Stimulated activated CD8-positive, alpha-beta memory T cell treated with anti-CD3 and anti-CD28 coated beads, Interleukin-2, amount 100 ng/mL, for 1 hour (primary cell): ENCODE measurements at places on chromosomes 5 and 9.

- DNase-seq = no peak
Measured at GRCh38 chr9:129558551-129559505, 62.1 kb downstream of the C9orf50 start.

DNA sequence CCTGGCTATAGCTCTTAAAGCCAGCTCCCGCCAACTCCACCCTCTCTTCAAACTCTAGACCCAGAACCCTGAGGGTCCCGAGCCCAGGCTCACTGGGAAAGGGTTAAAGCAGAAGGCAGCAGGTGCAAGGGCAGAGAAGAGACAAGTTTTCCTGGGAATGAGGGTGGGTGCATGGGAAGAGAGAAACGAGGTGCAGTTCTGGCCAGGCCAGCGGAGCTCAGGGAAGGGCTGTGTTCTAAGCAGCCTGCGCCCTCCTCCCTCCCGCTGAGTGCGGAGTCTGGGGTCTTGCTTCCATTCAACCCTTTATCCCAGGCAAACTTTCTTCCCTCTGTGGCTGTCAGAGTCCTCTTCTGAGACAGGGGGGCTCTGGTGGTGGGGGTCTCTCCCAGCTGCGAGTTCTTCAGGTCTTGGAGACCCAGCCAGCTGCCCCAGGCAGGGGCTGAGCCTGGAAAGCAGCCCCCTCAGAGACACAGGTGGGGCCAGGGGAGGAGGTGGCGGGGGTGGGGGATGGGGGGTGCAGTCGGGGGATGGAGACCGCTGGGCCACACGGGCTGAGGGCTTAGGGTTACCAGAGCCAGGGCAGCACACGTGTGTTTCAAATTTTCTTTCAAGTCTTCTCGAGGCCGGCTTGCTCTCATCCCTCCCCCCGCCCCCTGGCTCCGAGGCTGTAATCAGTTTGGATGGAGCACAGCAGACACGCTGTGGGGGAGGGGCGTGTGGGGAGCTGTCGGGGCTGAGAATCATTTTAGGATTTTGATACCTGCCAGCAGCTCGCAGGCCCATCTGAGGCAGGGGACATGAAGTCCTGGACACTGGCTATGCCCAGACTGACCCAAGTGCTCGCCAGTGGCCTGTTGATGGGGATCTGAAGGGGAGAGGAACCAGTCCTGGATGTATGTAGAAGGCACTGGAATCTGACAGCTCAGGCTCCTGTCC, 169.6 kb upstream of the SMIM23 start:
- DNase-seq = no peak

GRCh38 chr9:73118286-73118685, 33.4 kb upstream of the ANXA1 start:
- DNase-seq = no peak

DNA sequence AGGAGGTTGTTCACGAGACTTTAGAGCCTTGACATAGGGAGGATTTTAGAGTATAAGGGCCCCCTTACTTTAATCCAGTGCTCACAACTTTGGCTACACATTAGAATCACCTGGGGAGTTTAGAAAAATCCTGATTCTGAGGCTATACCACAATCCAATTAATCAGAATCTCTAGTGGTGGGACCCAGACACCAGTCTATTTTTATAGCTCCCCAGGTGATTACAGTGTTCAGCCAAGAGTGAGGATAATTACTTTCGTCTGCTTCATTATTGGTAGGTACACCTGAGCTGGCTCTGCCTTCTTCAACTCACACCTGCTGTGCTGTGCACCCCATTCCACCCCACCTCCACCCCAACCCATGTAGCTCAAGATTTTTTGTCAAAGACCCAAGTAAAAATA, 141.3 kb upstream of the EPB41L4A start:
- no peak for DNase-seq

- no peak for DNase-seq
Measured at GRCh38 chr9:68416936-68417564, 60.6 kb downstream of the PGM5 start.
